ENCODE measurements at places on chromosomes 6 and 20.

DNA sequence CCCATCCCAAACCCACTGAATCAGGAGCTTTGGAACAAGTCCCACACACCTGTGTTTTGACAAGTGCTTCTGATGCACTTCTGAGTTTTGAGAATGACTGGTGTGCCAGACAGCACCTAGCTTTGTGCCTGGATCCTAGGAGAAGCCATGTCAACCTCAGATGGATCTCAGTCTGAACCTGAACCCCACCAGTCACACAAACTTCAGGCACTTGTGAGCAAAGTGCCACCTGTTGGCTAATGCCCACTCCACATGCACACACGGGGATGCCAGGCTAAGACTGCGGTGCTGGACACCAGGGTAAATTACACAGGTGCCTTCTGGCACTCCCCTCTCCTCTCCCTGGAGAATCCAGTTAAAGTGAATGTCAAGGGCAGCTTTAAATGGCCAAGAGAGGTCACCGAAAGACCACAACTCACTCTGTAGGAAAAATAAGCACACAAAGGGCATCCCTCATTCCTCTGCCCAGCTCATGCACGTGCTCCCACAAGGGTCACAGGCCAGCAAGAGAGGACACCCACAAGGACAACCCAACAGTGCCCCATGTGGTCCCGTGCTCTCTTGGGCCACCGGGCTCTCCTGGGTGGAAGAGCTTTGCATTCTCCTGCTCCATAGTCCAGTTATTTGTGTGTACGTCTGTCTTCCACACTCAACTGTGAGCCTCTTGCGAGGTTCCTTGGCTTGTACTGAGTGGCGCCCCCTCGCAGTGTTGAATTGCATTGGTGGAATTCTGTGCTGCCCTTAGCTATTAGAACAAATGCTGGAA lies 45.6 kb downstream of the TAF8 start:
- no peak for DNase-seq

DNA sequence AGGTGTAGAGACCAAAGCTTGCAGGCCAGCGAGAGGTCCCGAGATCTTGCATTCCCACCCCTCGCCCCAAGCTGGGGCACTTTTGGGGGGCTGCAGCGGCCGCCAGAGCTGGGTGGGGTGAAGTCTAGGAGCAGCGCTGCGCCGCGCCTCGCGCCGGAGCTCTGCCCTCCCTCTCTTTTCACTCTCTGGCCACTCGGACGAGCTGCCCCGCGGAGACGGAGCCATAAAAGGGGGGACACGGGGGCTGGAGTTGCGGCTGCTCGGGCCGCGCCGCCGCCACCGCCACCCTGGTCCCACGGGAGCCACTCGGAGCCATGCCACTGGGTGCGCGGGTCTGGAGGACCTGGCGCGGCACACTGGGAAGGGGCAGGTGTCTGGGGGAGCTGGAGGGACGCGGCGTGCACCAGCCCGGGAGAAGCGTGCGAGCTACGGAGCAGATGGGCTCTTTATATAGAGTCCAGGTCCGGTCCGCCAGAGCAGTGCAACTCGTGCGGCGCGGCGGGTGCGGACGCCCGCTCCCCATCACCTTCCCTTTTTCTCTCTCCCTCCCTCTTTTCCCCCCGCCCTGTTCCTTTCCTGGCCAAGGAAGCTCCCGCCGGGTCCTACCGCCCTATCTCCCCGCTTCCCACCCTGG lies 687 bp upstream of the HTR1B start:
- no peak for DNase-seq

DNA sequence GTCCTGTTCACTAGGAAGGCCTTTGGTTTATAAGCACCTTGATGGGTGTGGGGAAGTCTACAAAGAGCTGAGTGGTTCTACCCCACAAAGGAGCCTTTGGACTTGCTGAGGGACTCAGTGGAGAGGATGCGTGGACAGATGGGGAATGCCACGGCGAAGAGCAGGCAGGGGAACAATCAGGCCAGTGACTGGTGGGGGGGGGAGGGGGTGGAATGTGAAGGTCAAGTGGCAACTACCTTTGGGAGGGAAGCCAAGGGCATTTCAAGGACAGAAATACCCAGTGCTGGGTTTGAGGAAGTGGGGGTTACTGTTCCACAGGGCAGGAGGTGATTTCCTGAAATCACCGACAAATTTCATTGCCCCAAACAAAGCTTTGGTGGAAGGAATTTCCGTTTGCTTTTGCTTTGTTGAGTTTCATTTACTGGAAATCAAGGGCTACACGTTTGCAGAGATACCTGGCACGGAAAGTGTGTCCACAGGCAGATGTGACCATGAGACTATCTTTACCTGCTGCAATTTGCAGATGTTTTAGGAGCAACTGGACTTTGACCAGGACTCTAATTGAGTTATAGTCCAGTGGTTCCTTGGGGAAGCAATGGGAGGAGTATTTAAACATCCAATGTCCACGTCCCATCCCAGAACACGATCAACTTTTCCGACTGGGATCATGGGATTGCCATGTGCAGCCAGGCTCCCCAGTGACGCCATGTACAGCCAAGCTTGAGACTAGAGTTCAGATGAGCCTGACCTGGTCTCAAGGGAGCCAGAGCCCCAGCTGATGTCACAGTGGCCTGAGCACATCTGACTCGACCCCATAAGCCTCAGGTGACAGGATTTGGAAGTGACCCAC lies 8.0 kb downstream of the CST3 start:
- no peak for DNase-seq

GRCh38 chr20:23313271-23313670 lies 37.3 kb upstream of the NXT1 start:
- DNase-seq: no peak

- no peak for DNase-seq
These were observed 52.3 kb downstream of the RNGTT start for GRCh38 chr6:88910922-88911778.

- no peak for DNase-seq
These were observed 31.6 kb downstream of the NKX2-4 start for GRCh38 chr20:21365771-21366170.

DNA sequence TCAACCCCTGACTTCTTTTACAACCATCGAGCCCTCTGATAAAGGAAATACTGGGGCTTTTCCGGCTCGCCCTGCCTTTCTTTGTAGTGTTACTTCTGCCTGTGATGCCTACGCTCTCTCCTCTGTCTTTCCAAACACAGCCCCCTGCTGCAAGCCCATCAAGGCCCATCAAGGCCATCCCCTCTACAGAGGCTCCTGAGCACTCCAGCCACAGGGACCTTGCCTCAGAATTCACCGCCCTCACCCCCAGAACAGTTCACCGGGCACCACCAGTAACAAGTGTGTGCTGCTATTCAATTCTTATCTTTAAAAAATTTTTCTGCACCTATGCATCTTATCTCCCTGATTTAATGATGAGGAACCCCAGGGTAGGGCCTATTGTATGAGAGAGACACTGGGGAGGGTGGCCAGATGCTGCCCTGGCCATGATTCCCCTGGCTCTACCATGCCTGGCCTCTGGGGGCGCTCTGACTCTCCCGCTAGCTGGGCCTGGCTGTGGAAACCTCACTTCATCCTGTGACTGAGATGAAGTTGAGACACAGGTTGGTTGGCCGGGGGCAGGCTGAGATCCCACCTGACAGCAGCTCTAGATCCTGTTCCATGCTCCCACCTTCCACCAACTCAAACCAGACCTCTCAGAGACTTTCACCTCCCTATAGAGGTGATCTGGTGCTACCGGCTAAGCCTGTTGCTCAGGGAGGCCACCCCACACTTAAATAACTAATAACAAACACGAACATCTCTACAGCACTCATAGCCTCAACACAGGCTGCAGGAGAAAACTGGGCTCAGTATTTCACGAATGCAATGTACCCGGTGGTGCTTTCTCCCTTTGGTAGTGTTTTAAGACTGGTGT lies 19.2 kb upstream of the GLP1R start:
- DNase-seq: no peak

DNA sequence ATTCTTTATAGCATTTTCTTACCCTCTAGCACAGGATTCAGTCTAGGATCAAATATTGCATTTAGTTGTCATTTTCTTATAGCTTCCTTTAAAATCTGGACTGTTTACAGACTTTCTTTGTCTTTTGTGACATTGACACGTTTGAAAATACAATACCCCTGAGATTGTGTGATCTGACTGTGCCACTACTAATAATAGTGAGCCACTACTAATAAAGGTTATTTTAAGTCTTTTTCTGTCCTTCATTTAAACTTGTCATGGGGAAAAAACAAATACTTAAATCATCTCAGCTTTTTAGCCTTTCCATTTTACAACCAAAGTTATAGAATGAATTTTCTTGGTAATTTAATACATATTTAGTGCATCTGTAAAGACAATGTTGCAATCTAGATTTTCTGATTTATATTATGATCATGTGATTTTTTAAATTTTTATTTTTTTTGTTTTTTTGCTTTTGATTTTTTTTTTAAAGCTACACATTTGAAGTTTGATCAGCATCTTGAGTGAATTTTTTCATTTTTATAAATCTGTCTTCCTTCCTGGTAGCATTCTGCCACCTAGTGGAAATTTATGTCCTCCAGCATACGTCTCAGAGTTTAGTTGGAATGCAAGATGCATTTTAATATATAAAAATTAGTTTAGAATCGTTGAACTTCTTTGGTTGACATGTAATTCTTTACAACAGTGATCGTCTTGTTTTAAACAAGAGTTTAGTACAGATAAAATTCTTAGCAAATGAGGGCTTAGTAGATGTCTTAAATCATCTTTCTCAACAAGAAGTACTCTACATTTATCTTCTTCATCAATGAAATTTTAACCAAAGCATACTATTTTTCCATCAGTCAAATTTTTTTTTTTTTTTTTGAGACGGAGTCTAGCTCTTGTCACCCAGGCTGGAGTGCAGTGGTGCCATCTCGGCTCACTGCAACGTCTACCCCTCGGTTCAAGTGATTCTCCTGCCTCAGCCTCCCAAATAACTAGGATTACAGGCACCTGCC lies 119.4 kb downstream of the NCOA3 start:
- peak; percentile 64 for DNase-seq

- DNase-seq: no peak
These were observed 16.9 kb downstream of the RREB1 start for GRCh38 chr6:7124636-7125035.

- peak; percentile 94 for DNase-seq
These were observed 572 bp downstream of the DSE start for GRCh38 chr6:116371120-116371917.

- DNase-seq: no peak
These were observed 82.2 kb downstream of the MAN1A1 start for GRCh38 chr6:119267126-119267905.

GRCh38 chr6:30686908-30687658 lies 638 bp upstream of the PPP1R18 start:
- DNase-seq: peak; percentile 97

GRCh38 chr6:155221086-155221485 lies 42.7 kb upstream of the CLDN20 start:
- DNase-seq: no peak

DNA sequence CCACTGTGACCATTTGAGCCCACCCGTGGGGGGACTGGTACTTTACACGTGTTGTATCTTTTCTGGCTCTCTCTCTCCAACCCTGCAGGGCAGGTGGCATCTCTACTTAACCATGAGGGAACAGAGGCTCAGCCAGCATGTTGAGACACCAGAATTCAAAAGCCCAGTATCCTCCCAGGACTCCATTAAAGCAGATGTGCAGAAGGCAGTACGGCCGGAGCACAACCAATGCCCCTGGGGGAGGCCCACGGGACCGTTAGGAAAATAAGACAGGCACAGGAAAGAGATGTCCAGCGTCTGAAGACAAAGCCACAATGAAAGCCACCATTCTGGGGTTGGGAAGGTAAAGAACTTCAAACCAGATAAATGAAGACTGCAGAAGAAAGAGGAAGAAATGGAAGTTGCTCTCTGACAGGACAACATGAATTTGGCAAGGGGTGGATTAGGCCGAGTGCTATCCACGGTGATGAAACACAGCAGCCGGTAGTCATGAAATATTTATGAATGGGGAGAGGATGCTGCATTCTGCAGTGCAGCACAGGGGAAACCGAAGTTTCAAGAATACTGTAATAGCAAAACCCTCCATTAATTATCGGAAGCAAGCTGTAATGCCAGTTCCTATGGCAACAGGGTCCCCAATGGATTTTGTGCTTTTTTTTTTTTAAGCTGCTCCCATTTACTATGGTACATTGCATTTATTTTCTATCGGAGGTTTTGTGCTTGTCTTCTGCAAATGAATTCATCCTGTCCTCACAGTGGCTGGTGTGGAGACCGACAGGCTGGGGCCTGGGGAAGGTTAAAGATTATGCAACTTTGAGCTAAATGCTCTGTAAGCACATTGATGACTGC lies 179.4 kb downstream of the NRN1 start:
- no peak for DNase-seq

GRCh38 chr6:90049295-90049694 lies 155.0 kb downstream of the GJA10 start:
- DNase-seq: no peak

DNA sequence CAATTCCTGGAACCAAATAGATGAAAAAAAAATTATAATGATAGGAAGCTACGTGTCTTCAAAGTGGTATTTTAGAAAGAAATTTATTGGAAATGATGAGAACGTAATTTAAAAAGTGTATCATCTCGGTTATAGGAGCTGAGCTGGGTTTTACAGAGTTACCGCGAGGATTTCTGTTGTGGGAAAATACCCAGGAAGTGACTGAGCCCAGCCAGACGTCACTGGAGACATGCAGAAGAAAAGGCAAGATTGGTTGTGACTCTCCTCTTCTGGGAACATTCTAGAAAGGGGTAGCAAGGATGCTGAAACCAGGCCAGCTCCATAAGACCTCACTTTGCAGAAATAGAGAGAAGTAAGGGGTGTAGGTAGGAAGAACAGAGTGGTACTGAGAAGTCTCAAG lies 95.9 kb upstream of the ADGRF1 start:
- DNase-seq: no peak

GRCh38 chr20:54794874-54795273 lies 319.5 kb downstream of the DOK5 start:
- no peak for DNase-seq

- peak; percentile 85 for DNase-seq
These were observed 139.4 kb upstream of the ID4 start for GRCh38 chr6:19697744-19698290.

GRCh38 chr6:136640132-136640915 lies 90.1 kb upstream of the MAP7 start:
- peak; percentile 40 for DNase-seq

- no peak for DNase-seq
These were observed 111.2 kb upstream of the SUPT3H start for GRCh38 chr6:45488889-45489288.

GRCh38 chr6:25223490-25223991 lies 55.6 kb upstream of the CARMIL1 start:
- peak; percentile 73 for DNase-seq

- DNase-seq: no peak
These were observed 177.9 kb downstream of the KIF16B start for GRCh38 chr20:16395366-16395765.

Measured in fibroblast of skin of right quadriceps (primary cell).